ENCODE measurements at places on chromosomes 5 and 9.

DNA sequence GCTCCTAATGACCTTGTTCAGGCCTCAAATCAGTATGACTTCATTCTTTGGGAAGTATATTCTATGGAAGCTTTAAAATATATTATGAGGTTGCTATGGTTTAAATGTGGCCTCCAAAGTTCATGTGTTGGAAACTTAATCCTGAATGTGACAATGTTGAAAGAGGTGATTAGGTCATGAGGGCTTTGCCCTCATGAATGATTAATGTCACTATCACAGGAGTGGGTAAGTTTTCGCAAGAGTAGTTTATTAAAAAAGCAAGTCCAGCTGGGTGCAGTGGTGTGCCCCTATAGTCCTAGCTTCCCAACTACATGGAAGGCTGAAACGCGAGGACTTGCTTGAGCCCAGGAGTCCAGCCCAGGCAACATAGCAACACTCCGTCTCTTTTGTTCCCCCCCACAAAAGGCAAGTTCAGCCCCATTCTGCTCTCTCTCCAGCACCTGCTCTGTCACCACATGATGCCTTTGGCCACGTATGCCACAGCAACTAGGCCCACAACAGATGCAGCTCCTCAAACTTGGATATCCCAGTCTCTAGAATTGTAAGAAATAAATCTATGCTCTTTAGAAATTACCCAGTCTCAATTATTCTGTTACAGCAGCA, 105.3 kb downstream of the SIL1 start:
- no peak for DNase-seq

- DNase-seq: no peak
These were observed 19.5 kb downstream of the MAP1B start for GRCh38 chr5:72126796-72127195.

DNA sequence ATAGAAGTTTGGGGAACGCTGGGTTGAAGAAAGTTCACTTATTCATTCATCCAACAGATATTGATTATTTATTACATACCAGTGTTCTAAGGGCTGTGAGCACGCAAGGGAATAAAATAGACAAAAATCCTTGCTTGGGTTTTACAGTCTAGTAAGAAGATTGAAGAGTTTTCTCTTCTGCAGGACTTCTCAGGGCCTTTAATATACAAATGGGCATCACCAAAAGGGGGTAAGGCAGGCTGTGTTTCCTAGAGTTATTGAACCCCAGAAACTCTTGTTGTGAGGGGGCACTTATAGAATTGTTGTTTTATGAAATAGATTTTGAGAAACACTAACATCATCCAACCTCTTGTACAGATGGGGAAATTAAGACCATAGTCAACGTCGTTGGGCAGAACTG, 198.5 kb upstream of the ZNF618 start:
- no peak for DNase-seq

- DNase-seq: no peak
These were observed 7.0 kb upstream of the SLC9A3 start for GRCh38 chr5:531101-531748.

GRCh38 chr5:124395287-124395686, 351.2 kb downstream of the ZNF608 start:
- DNase-seq: no peak

GRCh38 chr5:130549884-130550561, 615.0 kb downstream of the HINT1 start:
- DNase-seq: no peak

GRCh38 chr9:35712762-35713400, 19.1 kb downstream of the TLN1 start:
- no peak for DNase-seq

DNA sequence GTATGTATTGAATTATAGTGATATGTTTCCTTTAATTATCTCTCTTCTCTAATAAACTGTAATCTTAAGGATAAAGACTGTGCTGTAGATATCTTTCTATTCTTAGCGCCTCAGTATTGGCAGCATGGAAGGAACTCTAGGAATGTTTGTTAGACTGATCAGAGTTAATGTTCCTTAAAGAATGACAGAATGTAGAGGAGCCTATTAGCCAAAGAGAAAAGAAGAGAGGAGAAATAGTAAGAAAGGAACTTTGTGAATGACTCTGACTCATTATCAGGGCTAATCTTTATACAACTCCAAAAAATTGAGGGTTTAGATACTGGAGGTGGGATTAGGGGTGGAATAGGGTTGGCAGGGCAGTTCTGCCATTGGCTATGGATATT, 59.0 kb upstream of the NUDT12 start:
- no peak for DNase-seq

GRCh38 chr9:132757016-132757415, 86.8 kb downstream of the GTF3C4 start:
- DNase-seq: no peak

GRCh38 chr5:169416583-169417196, 115.8 kb upstream of the SLIT3 start:
- no peak for DNase-seq

DNA sequence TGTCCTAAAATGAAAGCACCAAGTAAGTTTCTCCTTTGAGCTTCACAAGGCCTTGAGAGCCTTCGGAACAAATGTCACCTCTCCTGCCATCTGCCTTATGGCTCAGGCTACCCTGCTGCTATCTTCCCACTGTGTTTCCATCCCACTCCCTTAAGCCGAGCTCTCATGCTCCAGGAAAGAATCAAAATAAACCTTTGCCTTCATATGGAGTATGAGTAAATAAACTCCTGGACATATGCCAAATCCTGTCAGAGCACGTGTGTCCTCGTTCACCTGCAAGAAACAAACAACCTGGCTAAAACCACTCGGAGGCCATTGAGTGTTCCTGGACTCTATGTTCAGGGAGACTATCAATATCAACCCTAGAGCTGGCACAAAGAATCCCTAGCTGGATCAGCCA, 122.3 kb upstream of the CCDC112 start:
- DNase-seq: no peak

GRCh38 chr5:144525000-144525399, 354.3 kb downstream of the KCTD16 start:
- no peak for DNase-seq

GRCh38 chr5:1780614-1780930, 19.1 kb downstream of the MRPL36 start:
- no peak for DNase-seq

GRCh38 chr9:86494644-86495111, 140.5 kb upstream of the TUT7 start:
- no peak for DNase-seq

DNA sequence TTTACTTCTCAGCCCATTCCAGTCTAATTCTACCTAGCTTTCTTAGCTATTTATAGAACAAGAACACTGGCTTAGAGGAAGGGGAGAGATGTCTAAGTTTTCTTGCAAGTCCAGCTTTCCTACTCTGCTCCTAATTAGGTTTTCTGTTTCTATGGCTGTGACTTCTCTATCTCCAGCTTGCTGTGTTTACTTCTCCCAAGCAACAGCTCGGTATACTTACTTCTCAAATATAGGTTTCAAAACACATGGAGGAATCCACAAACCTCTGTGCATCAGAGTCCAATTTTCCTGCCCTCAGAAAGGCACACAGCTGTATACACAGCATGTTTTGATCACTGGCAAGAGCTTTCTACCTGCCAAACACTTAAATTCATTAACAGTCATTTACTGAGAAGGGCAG, 17.4 kb upstream of the HMGCR start:
- DNase-seq: no peak

DNA sequence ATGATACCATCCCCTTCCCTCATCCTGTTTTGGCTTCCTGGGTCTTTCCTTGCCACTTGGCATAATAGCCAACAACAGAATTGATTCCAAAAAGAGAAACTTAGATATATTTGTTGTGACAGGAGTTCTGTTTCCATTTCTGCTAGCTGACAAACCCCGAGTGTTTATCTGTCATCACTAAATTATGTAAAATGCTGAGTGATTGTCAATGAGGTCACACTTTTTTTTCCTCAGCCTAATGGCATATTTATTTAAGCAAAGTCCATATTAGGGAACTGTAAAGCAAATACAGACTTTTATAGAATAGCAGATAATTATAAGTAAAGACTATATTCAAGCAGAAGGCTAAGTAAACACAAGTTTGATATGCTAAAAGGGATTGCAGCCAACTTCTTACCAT, 64.0 kb downstream of the RGS7BP start:
- DNase-seq: no peak

DNA sequence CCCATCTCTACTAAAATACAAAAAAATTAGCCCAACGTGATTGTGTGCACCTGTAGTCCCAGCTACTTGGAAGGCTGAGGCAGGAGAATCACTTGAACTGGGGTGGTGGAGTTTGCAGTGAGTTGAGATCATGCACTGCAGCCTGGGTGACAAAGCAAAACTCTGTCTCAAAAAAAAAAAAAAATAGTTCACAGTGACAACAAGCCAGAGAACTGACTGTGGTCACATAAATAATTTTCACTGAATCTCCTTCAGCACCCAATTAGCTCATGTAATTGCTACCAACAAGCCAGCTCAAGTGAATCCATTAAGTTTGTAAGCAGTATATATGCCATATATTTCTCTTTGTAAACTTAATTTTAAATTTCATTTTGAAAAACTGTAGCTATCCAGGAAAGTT, 14.5 kb upstream of the AFAP1L1 start:
- no peak for DNase-seq

DNA sequence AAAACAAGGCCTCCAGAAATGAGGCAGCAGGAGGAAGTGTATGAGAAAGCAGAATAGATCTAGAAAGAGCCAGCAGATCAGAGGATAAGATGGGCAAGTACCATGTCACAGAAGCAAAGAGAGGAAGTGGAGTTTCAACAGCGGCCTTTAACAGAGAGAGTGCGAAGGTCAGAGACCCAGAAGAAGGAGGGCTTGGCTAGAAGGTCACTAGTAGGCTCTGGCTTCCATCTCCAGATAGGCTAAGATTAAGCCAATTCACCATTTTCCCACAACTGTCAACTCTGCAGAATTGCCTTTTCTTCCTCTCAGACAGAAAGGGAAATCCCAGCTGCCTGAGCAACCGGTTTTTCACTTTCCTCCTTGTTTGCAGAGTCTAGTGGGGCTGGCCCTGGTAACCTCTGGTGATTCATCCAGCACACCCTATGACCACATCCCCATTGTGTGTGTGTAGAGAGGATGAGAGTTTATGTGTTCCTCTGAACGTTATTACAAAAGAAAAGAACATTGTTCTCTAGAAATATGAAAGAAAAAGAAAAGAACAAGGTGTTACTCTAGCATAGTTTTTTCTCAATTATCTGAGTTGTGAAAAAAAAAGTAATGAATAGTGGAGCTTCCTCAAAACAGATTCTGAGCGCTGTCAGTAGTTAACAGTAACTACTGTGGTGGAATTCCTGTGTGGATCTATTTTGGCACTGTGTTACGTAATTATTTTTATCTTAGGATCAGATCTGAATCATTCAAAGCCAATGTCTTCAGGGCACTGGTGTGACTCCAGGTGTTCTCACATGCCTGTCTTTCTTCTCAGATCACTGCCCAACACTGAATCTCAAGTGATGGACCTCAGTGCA, 220.4 kb downstream of the ARRDC3 start:
- DNase-seq: peak; percentile 0

DNA sequence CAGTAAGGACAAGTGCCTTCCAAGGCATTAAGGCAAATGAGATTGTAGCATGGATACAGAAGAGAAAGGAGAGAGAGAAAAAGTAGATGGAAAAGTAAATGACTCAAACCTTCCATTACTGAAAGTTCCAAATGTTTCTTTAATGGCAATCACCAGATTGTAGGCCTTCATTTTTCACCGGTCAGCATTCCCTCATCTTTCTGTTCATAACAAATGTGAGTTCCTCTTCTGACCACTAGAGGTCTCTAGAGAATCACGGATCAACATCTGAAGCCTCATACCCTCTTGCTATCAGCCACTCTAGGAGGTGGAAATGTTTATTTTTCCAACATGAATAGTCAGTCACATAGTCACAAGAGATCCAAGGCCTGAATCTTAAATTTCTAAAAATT, 73.6 kb upstream of the RPS23 start:
- no peak for DNase-seq

DNA sequence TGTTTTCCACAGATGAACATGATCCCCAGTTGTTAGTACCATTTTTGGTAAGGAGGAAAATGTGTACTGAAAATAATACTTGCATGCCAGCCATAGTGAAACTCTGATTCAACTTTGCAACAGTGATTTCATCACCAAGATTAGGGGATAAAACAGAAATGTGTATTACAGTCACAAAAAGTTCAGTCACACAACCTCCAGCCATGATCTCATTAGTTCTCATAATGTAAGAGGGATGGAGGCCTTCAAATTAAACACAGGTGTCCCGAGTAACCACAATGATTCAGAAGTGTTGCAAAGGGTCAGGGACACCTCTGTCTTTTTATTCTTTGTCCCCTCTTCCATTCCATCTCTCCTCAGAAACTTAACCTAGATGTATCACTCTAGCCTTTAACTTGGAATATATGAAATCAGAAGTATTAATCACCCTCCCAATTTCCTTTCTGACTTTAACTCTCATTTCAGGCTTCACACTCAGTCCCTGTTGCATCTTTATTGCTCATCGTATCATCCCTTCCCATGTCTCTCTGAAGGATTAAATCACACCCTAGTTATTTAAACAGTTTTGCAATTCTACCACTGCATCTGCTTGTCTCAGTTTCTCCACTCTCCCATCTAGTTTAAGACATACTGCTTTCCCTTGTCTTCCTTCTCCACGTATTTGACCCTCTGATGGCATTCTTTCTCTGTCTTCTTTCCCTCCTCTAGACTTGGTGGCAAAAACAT, 291.2 kb downstream of the ADAMTS6 start:
- DNase-seq: no peak

DNA sequence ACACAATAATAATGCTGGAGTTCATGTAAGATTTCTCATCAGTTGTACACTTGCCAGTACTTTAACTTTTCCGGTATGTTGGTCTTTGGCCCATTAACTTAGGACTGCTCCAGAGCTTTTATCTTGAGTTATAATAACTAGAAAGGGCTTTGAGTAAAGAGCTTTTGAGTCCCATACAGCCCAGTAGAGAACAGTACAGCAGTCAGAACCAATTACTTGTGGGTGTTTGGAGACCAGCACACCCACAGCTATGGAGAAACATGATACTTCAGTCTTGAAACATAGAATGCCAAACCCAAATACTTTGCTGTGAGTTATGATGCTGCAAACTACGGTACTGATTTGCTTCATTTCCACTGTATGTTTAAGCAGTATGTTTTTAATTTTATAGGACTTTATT, 374.3 kb downstream of the CCDC171 start:
- DNase-seq: no peak

DNA sequence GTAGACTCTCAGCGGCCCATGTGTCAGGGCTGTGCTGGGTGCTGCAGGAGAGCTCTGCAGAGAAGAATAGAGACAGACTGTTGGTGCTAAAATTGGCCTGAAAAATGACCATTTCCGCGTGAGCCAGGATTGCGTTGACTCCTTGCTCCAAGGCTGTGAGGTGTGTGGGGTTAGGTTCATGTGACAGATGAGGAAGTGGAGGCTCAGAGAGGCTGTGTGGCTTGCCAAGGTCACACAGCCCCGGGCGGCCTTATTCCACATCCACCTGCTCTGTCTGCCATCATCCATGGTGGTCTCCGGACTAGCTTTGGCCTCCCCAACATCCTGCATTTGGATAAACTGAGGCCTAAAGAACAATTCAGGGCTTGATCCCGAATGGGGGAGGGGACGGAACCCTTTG, 15.2 kb downstream of the NEK6 start:
- DNase-seq: no peak
